ENCODE measurements at places on chromosomes 1 and 21.
A peak's percentile ranks its signal among the peaks of the same experiment; 100 is the strongest.

GRCh38 chr1:145988773-145989172, 7.6 kb downstream of the TXNIP start:
- no peak for DNase-seq
- H3K27me3 ChIP-seq: no peaks in the 10 kb centered on the region
- H3K36me3 ChIP-seq: peaks cover 22% of the 10 kb centered on the region
- no peak overlapping the region for H3K4me3 ChIP-seq

GRCh38 chr1:232699814-232700213, 69.9 kb upstream of the SIPA1L2 start:
- H3K4me1 ChIP-seq: peaks cover 2% of the 10 kb centered on the region
- no peak for DNase-seq
- H3K36me3 ChIP-seq: no peaks in the 10 kb centered on the region

GRCh38 chr1:167104256-167104633, 10.4 kb downstream of the STYXL2 start:
- peak overlapping the region; percentile 78 for H3K27ac ChIP-seq
- no peak overlapping the region for H3K4me3 ChIP-seq
- peak; percentile 50 for DNase-seq
- H3K4me1 ChIP-seq: peaks cover 36% of the 10 kb centered on the region

- peak overlapping the region; percentile 64 for H3K27ac ChIP-seq
- no peak overlapping the region for H3K4me3 ChIP-seq
- no peaks in the 10 kb centered on the region for H3K27me3 ChIP-seq
- peaks cover 9% of the 10 kb centered on the region for H3K36me3 ChIP-seq
- peaks cover 35% of the 10 kb centered on the region for H3K4me1 ChIP-seq
Measured at GRCh38 chr1:3903141-3904005, 3.3 kb upstream of the C1orf174 start.

- peak; percentile 22 for DNase-seq
- H3K36me3 ChIP-seq: no peaks in the 10 kb centered on the region
- no peak overlapping the region for H3K4me3 ChIP-seq
Measured at GRCh38 chr1:211697356-211697755, 21.9 kb upstream of the NEK2 start.

DNA sequence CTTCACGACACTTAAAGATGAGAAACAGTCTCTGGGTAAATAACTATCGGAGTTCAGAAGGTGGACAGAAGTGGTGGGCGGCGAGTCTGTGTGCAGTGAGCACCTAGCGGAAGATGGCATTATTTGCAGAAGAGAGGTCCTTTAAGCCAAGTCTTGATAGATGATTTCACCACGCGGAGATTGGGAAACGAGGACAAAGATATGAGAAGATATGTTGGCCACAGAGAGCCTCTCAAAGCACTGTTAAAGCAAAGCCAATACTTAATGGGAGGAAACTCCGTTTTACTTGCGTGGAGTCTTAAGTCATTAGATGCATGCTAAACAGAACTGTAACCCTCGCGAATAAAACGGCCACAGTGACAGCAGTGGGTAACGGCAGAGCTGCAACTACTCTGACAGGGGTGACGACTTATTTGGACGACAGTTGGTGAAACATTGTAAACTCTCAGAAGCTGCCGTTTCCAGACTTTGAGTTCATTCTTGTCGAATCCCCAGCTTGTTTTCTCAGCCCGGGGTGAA, 577 bp upstream of the CEP350 start:
- peaks cover 37% of the 10 kb centered on the region for H3K4me1 ChIP-seq
- H3K27ac ChIP-seq: peak overlapping the region; percentile 98
- H3K4me3 ChIP-seq: peak overlapping the region; percentile 86
- DNase-seq: peak; percentile 77

Measured in activated CD8-positive, alpha-beta T cell treated with anti-CD3 and anti-CD28 coated beads for 36 hours (primary cell).